ENCODE measurements at places on chromosomes 5 and 9.

GRCh38 chr9:113368982-113369854 is 7.6 kb downstream of the HDHD3 start:
- no peak for DNase-seq

- DNase-seq = no peak
These were observed 27.8 kb downstream of the TNFSF15 start for GRCh38 chr9:114777821-114778609.

- DNase-seq = no peak
These were observed 55.1 kb upstream of the CCDC112 start for GRCh38 chr5:115351356-115352195.

- DNase-seq = no peak
These were observed 156.6 kb downstream of the TLR4 start for GRCh38 chr9:117860849-117861248.

DNA sequence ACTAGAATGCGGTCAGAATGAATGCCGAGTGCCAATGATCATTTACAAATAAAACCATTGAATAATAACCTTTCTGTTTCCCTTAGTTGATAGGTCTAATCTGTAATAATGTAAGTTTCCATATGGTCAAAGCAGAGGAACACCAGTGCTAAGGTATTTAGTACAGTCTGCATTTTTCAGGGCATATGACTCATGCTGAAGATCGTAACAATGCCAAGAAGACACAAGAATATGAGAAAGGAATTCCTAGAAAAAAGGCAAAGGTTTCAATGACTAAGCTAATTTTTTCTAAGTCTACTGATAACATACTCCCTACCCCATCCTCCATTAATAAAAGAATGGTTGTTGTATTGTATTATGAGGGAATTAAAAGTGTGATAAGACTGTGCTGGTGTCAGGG is 2.8 kb downstream of the OR1L8 start:
- DNase-seq = no peak

- DNase-seq = no peak
These were observed 203.0 kb downstream of the SPATA31A6 start for GRCh38 chr9:42386477-42386876.

DNA sequence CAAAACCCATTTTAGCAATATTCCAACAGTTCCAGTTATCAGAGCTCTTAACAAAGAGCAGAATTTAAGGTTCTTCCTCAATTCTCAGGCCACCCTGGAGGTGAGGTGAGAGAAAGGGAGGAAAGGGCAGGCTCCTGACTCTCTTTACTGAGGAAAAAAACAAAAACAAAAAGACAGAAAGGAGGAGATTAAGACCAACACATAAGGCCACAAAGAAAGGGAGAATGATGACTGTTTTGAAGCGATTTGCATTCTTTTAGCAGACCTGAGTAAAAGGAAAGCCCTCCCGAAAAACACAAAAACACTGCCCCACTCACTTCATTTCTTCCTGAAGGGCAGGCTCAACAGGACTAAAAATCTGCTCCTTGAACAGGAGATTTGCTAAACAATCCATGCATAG is 300.5 kb downstream of the ARL15 start:
- DNase-seq = no peak

DNA sequence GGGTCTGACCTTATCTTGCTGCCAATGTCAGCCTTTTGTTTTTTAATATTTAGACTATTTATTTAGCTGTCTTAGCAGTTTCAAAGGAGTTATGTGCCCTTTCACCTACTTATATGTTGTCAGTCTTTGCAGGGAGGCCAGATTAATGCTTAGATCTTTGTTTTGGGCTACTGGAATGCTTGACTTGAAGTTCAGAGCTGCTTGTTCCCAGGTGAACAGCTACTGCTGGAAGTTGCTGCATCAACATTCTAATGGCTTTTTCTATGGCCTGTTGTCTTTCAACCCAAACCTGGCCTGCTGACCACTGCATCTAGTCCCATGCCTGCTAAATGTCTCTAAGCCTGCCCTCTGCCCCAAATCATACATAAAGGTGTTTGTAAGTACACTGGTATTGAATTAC is 3.0 kb downstream of the SLC22A5 start:
- DNase-seq = no peak

DNA sequence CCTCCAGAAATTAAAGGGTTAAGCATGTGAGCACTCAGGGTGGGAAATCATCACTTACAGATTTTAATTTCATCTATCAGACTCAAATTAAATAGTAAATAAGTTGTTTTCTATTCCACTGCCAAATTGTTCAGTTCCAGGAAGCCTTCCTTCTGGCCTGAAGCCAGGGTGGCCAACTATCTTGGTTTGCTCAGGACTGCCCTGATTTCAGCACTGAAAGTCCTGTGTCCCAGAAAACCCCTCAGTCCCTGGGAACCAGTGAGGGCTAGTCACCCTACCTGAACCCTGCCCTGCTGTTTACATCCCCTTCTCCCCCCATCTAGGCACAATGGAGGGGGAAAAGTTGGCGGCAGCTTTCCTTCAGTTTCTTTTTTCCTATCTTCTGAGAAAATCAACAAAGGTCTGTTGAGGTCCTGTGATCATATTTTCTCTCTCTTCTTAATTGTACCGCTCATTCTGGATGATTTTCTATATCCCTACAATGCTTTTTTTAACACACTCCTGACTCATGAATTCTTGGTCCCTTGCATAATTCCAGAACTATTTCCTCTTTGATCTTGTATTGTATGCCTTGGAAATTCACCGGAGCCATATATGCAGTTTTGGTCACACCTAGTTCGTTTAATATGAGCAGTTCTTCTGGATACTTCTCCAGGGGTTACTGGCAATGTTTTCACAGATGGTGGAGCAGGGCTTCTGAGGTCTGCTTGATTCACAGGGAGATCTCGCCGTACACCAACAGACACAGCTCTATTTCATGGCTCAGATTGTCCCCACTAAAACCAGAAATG is 103.8 kb downstream of the MAP1B start:
- no peak for DNase-seq

- no peak for DNase-seq
These were observed 44.8 kb upstream of the CLK4 start for GRCh38 chr5:178671602-178672144.

- no peak for DNase-seq
These were observed 137.5 kb downstream of the ARHGEF28 start for GRCh38 chr5:73763300-73764032.

DNA sequence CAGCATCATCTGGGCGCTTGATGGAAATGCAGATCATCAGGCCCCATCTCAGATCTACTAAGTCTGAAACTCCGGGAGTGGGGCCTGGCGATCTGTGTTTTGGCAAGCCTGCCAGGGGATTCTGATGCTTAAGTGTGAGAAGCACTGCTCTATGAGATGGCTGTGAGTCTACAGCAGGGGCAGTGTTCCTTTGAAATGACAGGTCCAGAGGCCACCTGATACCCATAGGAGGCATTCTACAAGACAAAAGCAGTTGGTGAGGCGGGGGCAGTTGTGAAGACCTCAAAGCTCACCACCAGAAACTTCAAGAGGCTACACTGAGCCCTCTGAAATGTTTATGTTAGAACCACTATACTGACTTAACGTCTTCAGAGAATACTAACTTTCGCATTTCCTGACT is 86.9 kb upstream of the SPATA31D4 start:
- no peak for DNase-seq

All from mesenteric fat pad (tissue), 1 donor.